ENCODE measurements at places on chromosomes 16 and 17. TPM values are rescaled to one million over a fixed set of nuclear protein-coding genes. Genes with fewer than 3 reads are reported as not detected.

DNA sequence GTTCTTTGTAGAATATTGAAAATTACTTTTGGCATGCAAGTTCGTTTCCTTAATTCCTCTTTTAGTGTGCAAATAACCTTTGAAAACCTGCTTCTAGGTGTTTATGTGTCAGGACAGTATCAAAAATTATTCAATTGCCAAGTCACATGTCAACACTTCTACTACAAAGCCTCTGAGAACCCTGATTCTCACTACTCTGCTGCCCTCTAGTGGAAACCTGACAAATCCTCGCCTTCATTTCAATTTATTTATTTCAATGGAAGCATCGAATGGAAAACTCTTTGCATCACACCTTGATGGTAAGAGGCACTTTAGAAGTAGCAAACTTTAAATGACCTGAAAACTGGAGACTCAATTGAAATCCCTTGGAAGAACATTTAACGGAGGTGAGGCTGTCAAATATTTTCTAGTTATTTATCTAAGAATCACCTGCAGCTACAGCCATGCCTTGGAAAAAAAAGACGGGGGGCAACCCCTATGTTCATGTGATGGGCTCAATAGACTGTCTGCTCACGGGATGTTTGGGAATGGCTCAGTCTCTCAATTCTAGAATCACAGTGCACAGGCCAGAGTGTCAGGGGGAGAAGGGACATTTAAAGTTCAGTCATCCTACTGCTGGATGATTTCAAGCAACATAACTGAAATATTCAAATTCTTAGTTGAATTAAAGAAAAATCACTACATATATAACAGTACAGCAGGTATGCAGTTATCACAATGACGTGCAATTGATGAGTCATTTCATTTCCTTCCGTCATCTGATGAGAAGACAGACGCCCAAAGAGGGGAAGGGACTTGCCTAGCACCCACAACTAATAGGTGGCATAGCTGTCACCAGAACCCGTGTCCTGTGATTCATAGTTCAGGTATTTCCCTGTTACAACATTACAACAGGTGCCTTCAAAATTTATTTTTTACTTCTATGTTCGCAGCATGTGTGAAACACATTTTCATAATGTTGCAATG is 563.9 kb downstream of the TOX3 start:
- DNase-seq: peak; percentile 61

GRCh38 chr16:77738706-77739558 is 16.6 kb downstream of the NUDT7 start:
- no peak for DNase-seq

DNA sequence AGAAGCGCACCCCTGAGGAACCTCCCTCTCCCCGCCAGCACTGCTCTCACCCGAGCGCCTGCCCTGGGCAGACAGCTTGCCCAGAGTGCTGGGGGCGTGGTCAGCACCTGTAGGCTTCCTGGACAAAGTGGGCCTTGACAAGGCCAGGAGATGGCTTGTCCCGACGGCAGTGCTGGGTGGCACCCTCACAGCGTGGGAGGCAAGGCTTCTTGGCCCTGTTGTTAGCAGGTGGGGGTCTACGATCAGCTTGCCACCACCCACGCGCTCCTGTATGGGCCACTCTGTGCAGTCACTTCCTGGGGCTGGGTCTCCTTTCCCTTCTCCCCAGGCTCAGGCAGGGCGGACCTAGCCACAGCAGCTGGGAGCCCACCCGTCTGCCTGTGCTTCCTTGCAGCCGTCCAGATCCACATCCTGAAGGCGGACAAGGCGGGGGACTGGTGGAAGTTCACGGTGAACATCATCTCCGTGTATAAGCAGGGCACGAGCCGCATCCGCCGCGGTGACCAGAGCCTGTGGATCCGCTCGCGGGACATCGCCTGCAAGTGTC is 218.0 kb downstream of the NTN1 start:
- DNase-seq: no peak

- peak; percentile 52 for DNase-seq
Observed at GRCh38 chr16:2157480-2158261, 2.1 kb downstream of the TRAF7 start.

DNA sequence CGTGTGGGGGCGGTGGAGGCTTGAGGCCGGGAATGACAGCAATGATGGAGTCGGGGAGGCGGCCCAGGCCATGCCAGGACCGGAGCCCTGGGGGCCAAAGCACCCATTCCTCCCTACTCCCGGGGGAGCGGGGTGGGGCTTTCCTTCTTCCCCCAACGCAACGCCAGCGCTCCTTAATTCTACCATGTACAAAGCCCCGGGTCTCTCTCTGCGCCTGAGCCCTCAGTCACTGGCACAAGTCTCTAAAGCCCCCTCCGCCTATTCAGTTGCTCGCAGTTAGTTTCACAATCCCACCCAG is 245 bp upstream of the RNF227 start:
- DNase-seq: no peak

- DNase-seq: no peak
Observed at GRCh38 chr16:30485818-30486436, 13.4 kb downstream of the ITGAL start.

DNA sequence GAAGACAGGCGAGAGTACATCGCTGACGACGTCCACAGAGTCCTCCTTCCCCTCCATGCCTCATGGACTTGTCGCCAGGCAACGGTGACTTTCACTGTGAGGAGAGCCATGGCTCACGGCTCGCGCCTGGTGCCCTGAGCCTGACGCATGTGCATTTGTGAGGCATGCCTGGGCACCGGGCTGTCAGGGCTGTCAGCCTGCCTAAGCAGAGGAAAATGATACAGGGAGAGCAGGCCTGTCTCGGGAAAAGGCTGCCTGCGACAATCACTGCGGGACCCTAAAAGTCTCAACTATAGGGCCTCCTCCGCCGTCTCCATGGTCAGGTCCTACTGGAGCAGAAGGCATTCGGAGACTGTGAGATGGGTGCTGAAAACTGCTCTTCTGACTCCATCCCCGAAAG is 135.5 kb upstream of the WSB1 start:
- no peak for DNase-seq

DNA sequence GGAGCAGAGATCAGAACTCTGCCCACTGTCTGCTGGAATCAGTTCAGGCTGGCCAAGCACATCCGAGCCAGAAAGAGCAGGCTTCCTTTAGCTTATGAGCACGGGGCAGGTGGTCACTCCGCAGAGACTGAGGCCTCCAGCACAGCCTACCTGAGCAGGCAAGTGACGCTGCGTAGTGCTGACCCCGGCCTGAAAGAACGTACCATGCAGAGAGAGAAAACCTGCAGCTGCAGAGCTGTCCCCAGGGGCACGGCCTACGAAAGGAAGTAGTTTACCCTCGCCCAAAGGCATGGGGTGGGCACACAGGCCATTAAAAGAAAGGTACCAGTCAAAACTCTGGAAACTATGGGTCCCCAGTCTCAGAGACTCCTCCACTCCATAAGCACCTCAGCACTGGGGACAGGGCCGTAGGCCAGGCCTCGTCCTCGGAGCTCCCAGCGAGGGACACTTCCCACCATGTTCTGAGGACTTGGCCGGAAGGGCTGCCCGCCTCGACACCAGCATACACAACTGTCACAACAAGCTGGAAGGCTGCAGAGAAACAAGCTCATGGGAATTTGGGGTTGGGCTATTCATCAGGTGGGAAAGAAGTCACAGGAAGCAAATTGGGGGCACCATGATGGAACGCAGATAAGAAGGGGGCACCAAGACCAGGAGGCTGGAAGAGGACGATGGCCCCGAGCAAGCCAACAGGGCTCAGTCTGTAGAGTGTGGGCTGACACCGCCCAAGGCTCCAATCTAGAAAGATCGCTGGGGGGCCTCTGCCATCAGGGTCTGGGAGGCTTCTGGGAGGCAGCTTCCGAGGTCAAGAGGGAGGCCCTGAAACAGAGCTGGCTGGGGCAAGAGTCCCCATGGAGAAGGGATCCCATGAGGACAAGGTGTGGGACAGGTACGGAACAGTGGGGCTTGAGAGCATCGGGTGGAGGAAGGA is 21.2 kb downstream of the MEAK7 start:
- DNase-seq: no peak

DNA sequence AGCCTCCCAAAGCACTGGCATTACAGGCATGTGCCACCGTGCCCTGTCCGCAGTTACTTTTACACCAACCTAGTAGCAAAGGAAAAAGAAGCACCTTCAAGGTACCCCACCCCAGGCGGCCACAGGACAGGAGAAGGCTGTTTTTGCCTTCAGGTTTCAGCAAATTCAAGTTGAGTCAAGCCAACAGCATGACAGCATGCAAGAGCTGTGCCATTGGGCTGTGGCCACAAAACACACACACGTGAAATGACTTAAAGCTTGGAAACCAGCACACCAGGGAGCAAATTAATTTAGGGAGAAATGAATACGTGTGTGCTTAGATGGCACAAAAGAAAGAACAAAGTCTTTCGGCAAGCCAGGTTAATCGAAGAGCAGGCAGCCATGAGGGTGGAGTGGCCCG is 39.7 kb downstream of the ERCC4 start:
- DNase-seq: no peak

- DNase-seq: peak; percentile 34
Observed at GRCh38 chr17:29112771-29113295, 67.4 kb downstream of the MYO18A start.

DNA sequence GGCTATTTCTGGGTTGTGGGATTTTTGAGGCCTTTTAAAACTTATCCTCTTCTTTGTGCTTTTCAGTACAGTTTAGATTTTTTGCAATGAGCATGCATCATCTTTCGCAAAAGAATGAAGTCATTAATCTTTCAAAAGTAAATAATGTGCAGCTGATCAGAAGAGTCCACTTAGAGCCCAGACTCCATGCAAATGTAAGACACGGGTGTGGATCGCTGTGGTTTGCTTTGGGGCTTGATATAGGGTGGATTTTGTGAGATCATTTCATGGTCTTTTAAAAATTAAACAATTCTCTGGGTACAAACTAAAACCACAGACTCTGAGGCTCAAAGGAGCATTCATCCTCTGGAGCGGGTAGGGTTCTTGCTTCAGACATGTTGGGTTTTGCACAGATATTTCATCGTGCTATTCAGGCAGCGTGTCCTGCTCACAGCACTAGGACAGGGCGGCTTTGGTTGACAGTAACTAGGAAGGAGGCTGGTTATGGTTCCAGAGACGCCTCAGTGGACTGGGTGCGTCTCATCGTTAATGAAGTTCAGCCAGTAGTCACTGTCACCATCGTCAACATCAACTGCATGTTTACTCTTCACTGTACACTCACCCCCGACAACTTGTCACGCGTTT is 129.4 kb upstream of the PLCG2 start:
- DNase-seq: no peak

DNA sequence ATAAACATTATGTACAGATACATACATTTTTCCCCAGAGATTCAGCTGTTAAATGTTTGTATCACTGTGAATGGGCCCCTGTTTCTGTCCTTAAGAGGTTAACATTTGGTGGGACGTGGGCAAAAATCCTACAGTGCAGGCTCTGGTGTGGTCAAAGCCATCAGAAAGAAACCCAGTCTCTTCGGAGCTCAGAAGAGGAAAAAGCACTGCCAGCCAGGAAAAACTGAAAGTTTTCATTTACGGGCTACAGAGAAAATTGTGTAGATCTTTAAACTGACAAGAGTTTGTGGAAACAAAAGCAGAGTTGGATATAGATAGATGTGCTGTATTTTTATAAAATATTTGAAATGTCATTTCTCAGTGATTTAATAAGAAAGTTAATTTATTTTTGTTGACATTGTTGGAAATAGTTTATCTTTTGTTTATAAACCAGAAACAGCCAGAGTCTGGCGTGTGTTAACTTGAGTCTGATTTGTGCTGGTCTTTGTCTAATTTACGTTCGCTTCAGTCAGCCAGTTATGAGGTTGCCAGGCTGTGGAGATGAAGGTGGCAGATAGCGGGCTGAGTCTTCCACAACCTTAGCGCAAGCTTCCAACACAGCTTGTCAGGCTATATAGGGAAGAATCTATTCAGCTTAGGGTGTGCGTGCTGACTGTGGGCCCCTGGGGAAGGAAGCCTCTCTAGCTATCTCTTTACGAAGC is 9.5 kb upstream of the TEKT3 start:
- no peak for DNase-seq

GRCh38 chr16:30112197-30113030 is 923 bp downstream of the GDPD3 start:
- no peak for DNase-seq

DNA sequence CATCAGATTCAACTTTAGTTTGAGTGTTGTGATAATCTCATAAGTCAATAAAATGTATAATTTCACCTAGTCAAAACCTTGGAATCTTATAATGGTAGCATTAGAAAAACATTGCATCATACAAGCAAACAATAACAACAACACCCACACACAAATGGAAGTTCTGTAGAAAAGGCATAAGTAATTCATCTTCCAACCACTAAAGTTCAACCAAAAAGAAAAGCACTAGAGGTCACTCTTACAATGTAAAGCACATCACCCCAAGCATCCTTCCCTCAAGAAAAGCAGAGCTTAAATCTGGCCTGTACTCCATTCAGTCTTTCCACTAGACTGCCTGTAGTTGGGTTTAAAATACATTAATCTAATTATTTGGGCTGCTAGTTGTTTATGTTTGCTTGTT is 1.8 kb downstream of the CNTNAP4 start:
- DNase-seq: no peak

GRCh38 chr16:81489547-81490267 is 45.1 kb downstream of the CMIP start:
- no peak for DNase-seq

GRCh38 chr16:11264155-11264832 is 4.8 kb downstream of the TNP2 start:
- DNase-seq: no peak

GRCh38 chr16:50635505-50636392 is 45.4 kb downstream of the SNX20 start:
- no peak for DNase-seq

DNA sequence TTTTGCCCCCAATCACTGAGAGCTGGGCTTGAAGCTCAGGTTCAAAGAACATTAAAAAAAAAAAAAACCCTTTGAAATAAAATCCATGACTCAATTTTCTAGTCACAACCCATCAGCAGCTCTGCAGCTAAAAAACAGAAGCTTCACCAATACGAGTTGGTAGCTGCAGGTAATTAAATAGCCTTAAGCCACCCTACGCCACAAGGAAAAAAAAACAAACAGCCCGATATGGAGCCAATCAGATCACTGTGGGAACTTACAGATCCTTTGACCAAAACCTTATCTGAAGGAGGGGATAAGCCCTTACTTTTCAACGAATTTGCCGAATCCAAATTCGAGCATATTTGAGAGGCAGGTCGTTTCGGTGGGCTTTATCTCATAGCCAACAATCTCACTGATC is 69.3 kb downstream of the DNAH3 start:
- DNase-seq: no peak

Gene COPZ2
- 43.5 TPM for total RNA-seq

Gene CHST6
- total RNA-seq: not detected

Gene SLC35B1
- total RNA-seq: 30.3 TPM

Gene HOXB4
- 2.3 TPM for total RNA-seq

Gene ZNF207
- 95.6 TPM for total RNA-seq

Gene COG4
- total RNA-seq: 23.1 TPM

Gene MT1E
- total RNA-seq: 679 TPM

Gene AP1G1
- 58.1 TPM for total RNA-seq

Gene DNAJA2
- total RNA-seq: 30.0 TPM

Gene NOS2
- total RNA-seq: 0.33 TPM

Gene TEKT1
- not detected for total RNA-seq

Gene TMEM238L
- total RNA-seq: not detected

Gene ODAD4
- total RNA-seq: 0.26 TPM

Gene DRC3
- 6.9 TPM for total RNA-seq

All from body of pancreas (tissue), 4 donors.